ENCODE measurements at places on chromosomes 4 and X. TPM values are rescaled to one million over a fixed set of nuclear protein-coding genes. Genes with fewer than 3 reads are reported as not detected.

The OGT gene
- 305 TPM for total RNA-seq

The HSFX3 gene
- not detected for total RNA-seq

- DNase-seq: no peak
- peak overlapping the region; percentile 98 for H3K4me3 ChIP-seq
- peaks cover 38% of the 10 kb centered on the region for H3K36me3 ChIP-seq
- peaks cover 57% of the 10 kb centered on the region for H3K4me1 ChIP-seq
- H3K27me3 ChIP-seq: peaks cover 5% of the 10 kb centered on the region
Measured at GRCh38 chr4:6710282-6710681, 617 bp upstream of the MRFAP1L1 start.

- H3K27me3 ChIP-seq: no peaks in the 10 kb centered on the region
- no peak for DNase-seq
- no peaks in the 10 kb centered on the region for H3K4me1 ChIP-seq
- H3K27ac ChIP-seq: no peak overlapping the region
- H3K4me3 ChIP-seq: no peak overlapping the region
Measured at GRCh38 chr4:164483711-164484110, 270.2 kb upstream of the SMIM31 start.

DNA sequence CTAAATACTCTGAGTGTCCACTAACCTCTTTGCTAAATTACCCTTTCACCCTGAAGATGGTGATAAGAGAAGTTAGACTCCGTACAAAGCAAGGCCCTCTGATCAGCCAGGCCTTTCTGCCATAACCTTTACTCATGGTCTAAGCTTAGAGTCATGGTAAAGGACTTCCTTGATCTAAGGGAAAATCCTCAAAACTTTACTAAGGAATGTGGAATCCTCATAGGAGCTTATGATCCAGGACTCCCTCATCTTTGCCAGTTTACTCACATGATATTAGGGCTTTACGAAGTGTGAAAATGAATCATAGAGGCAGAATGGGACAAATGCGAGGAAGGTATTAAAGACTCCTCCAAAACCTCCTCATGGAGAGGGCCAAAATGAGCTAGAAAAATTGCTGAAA is 7.9 kb upstream of the FAM13A start:
- no peak overlapping the region for H3K4me3 ChIP-seq
- H3K27me3 ChIP-seq: no peaks in the 10 kb centered on the region
- H3K4me1 ChIP-seq: no peaks in the 10 kb centered on the region
- no peaks in the 10 kb centered on the region for H3K36me3 ChIP-seq
- no peak overlapping the region for H3K27ac ChIP-seq

DNA sequence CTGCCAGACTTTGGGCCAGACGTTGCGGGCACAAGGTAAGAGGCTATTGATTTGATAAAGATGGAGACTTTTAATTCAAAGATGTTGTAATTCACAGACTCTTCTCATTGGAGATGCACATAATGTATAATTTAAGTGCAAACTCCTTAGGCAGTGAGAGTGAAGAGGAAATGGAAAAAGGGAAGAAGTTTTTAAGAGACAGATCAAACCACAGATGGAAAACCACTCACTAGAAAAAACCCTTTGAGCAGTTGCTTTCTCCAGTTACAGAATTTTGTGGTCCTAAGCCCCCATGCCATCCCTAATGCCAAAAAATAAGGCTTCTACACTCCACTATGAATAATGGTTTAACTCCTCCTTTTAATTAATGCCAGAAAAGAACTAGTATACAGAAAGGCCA is 977.1 kb upstream of the PRKX start:
- no peaks in the 10 kb centered on the region for H3K27me3 ChIP-seq
- H3K27ac ChIP-seq: no peak overlapping the region
- no peak overlapping the region for H3K4me3 ChIP-seq

GRCh38 chrX:134513091-134513490 is 53.1 kb downstream of the HPRT1 start:
- DNase-seq: no peak
- no peaks in the 10 kb centered on the region for H3K27me3 ChIP-seq
- H3K4me3 ChIP-seq: no peak overlapping the region
- no peak overlapping the region for H3K27ac ChIP-seq

- DNase-seq: no peak
- H3K4me1 ChIP-seq: no peaks in the 10 kb centered on the region
- no peak overlapping the region for H3K4me3 ChIP-seq
- H3K27me3 ChIP-seq: no peaks in the 10 kb centered on the region
- no peak overlapping the region for H3K27ac ChIP-seq
Measured at GRCh38 chr4:147345662-147346061, 135.2 kb upstream of the EDNRA start.

GRCh38 chrX:153381684-153382532 is 19.2 kb downstream of the PNMA6E start:
- no peaks in the 10 kb centered on the region for H3K4me1 ChIP-seq
- no peaks in the 10 kb centered on the region for H3K36me3 ChIP-seq
- DNase-seq: no peak
- H3K27ac ChIP-seq: no peak overlapping the region
- no peak overlapping the region for H3K4me3 ChIP-seq
- H3K27me3 ChIP-seq: peaks cover 2% of the 10 kb centered on the region

DNA sequence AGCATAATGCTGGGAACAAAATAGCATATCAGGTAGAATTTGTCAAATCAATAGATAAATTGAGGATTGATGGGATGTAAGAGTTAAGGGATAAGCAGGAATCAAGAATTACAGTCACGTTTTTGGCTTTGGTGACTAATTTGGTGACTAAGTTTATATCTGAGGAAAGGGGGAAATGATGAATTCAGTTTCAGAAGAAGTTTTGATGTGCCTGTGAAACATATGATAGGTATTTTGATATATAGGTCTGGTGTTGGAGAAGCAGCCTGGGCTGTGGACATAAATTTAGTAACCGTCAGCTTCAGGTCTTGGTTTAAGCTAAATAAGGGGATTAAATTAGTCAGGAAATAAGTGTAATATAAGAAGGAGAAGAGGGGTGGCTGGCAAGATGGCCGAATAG is 79.0 kb upstream of the EDA2R start:
- peaks cover 2% of the 10 kb centered on the region for H3K27me3 ChIP-seq
- no peaks in the 10 kb centered on the region for H3K36me3 ChIP-seq
- H3K27ac ChIP-seq: no peak overlapping the region
- H3K4me1 ChIP-seq: no peaks in the 10 kb centered on the region

The USP26 gene
- total RNA-seq: not detected

The GBA3 gene
- not detected for total RNA-seq

The FAM53A gene
- total RNA-seq: 2.5 TPM

The GPC3 gene
- total RNA-seq: 0.24 TPM

- no peak overlapping the region for H3K27ac ChIP-seq
- no peak overlapping the region for H3K4me3 ChIP-seq
- no peak for DNase-seq
- H3K36me3 ChIP-seq: no peaks in the 10 kb centered on the region
- no peaks in the 10 kb centered on the region for H3K4me1 ChIP-seq
Measured at GRCh38 chr4:16597845-16598596, 300.4 kb downstream of the LDB2 start.

The TMEM156 gene
- 29.4 TPM for total RNA-seq

DNA sequence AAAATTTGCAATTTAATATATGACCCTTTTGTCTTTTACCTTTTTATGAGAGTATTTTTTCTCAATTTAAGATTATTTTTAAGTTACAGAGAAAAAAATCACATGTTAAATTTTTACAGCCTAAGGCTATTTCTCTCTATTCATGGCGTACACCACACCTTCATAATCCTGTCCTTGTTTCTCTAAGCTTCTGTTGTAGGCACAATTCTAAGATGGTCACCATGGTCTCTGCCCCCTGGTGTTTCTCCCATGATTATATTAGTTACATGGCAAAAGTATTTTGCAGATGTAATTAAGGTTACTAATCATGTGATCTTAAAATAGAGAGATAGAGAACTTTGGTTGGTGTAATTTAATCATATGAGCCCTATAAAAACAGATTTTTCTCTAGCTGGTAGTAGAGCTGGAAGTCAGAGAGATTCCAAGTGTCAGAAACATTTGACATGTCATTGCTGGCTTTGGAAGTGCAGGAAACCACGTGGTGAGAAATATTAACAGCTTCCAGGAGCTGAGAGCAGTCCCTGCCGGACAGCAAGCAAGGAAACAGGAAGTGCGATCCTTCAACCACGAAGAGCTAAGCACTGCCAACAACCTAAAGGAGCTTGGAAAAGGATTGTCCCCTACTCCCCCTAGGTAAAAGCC is 89.8 kb downstream of the EIF4E start:
- no peaks in the 10 kb centered on the region for H3K4me1 ChIP-seq
- no peak overlapping the region for H3K27ac ChIP-seq
- H3K4me3 ChIP-seq: no peak overlapping the region
- H3K36me3 ChIP-seq: no peaks in the 10 kb centered on the region
- no peak for DNase-seq

GRCh38 chr4:7533267-7533666 is 98.5 kb upstream of the PSAPL1 start:
- H3K36me3 ChIP-seq: no peaks in the 10 kb centered on the region
- DNase-seq: no peak
- H3K27ac ChIP-seq: no peak overlapping the region
- H3K4me3 ChIP-seq: no peak overlapping the region
- H3K27me3 ChIP-seq: peaks cover 2% of the 10 kb centered on the region

DNA sequence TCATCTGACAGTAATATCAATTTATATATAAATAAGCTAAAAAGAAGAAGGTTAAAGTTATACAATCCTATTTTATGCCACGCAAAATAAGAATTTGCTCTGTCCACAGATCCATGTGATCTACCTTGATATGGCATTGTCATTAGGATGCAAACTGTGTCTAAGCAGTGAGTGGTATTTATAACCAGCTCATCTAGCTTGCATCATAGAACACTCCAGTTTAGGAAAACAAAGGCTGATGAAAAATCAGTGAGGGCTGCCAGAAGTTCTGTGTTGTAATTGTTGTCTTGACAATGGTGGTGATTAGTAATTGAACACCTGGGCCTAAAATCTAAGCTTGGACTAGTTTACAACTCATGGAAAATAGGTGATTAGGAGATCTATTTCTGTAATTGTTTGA is 111.0 kb downstream of the CPE start:
- H3K4me1 ChIP-seq: peaks cover 5% of the 10 kb centered on the region
- H3K4me3 ChIP-seq: no peak overlapping the region
- no peaks in the 10 kb centered on the region for H3K36me3 ChIP-seq
- no peak overlapping the region for H3K27ac ChIP-seq
- no peak for DNase-seq
- H3K27me3 ChIP-seq: peaks cover 17% of the 10 kb centered on the region

The CCDC158 gene
- total RNA-seq: not detected

DNA sequence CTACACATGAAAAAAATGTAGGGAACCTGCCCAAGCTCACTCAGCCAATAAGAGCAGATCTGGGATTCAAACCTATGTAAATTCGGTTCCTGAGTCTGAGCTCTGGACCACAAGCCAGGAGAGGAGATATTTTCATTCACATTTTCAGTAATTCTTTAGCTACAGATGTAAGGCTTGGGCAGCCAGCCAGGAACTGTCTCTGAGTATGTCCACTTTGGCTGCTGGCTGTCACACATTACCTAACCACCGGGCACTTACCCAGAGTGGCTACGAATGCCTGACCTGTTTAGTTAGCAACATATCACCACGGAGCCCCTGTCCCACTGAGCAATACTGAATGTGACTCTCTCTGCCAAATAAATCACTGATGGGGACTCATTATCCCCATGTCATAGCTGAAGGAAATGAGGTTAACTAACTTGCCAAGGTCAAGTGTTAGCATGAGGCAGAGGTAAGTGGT is 15.3 kb downstream of the USP46 start:
- peaks cover 12% of the 10 kb centered on the region for H3K4me1 ChIP-seq
- no peaks in the 10 kb centered on the region for H3K36me3 ChIP-seq
- H3K27me3 ChIP-seq: peaks cover 6% of the 10 kb centered on the region

Data from activated T-helper 1 cell treated with anti-CD3 and anti-CD28 coated beads, Interleukin-12 subunit alpha, Interleukin-12 subunit beta, Interleukin-2, Interleukin-4 antibody, amounts not matched to agents 30 ng/mL and 10 ng/mL and 1 ng/mL, durations not matched to agents 14 hours and 24 hours and 36 hours (primary cell).